NCI-H1417 treated with DMSO at 0.1 percent for 48 hours (cell line): ENCODE measurements at places on chromosomes 7 and 10.

DNA sequence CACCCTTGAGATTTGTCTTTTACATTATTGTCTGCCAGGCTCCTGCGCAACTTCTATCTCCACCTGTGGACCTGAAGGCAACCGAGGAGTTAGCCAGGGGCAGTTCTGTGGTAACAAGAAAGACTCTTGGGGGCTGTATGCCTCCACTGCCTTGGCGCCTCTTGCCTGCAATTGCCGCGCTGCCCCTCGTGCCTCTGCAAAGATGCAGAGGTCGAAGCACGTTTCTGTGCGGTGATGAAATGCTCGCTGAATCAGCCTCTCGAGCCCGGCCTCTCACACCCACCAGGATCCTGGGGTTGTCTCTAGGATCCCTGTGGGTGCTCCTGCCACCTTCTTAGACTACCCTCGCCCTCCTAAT is 486 bp upstream of the LHFPL3 start:
- DNase-seq: no peak

GRCh38 chr7:98217623-98218582 is 6.7 kb downstream of the BHLHA15 start:
- DNase-seq: no peak

- peak; percentile 76 for DNase-seq
Measured at GRCh38 chr7:121832347-121832746, 40.6 kb upstream of the PTPRZ1 start.

DNA sequence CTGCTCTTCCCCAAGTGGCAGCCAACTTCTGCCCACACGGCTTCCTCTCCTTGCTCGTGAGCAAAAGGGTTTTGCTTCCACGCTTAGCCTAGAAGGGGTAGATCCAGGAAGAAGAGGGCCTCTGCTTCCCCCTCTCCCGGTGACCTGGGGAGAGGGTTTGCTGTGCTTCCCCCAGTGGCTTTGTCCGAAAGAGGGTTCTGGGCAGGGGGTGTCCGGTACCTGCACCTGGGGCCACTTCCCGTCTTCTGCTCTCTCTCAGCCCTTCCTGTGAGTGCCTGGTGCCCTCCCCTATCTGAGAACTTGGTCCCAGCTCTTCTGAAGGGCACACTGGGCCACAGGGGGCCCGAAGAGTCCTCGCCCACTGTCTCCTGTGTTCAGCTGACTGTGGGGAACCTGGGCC is 11.3 kb downstream of the JAKMIP3 start:
- DNase-seq: no peak

DNA sequence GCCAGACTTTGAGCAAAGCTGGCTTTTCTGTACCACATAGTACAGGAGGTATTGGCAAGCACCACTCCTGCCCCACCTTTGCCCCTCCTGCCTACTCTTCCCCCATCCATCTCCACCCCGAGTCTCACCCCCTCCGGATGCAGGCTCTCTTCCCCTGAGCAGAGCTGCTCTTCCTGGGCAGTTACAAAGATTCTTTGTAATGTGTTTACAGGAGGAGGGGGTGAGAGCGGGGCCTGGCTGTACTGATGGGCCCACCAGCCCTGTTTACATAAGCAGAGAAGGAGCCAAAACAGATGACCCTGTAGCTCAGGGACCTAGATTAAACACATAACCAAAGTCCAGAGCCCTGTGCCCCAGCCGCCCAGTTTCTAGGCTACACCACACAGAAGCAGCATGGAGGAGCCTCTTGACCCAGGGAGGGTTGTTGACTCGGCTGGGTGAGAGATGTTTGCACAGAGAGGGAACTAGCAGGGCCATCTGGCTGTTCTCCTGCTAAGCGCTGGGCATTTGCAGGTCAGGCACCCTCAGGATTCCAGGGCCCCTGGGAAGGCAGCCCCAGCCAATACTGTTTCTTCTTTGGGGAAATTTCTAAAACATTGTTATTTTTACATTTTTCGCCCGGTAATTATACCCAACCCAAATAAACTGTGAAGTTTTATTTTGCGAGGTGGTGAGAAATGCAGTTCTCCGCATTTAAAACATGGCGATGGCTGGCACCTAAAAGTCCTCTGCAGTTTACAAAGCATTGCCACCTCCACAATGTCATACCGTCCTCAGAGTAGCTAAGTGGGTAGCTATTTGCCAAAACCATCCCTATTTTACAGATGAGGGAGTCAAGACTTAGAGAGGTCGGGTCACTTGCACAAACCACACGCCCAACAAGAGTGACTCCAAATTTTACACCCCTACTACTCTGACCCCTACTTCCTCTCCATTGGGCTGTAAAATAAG is 11.4 kb upstream of the ZKSCAN1 start:
- DNase-seq: peak; percentile 70

DNA sequence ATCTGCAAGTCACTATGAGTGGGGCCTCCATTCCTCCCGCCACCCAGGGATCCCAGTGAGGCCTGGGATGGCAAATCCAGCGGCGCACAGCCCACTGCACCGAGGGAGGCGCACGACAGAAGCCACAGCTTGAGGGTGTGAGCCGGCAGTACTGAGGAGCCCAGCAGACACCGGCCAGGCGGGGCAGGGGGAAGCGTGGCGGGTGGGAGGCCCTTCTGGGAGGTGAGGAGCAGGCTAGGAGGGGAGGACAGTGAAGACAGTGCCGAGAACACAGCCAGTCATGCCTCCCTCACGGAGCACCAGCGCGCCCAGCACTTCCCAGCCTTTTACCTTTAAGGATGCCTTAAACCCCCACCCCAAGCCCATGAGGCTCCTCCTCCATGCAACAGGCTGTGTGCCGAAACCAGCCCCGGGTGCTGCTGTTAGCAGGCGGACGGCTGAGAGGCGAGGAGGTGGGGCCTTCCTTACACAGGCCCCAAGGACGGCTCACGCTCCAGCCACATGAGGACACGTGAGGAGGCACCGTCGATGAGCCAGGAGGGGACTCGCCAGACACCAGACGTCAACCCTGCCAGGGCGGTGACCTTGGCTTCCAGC is 258.5 kb downstream of the PTPRN2 start:
- no peak for DNase-seq

DNA sequence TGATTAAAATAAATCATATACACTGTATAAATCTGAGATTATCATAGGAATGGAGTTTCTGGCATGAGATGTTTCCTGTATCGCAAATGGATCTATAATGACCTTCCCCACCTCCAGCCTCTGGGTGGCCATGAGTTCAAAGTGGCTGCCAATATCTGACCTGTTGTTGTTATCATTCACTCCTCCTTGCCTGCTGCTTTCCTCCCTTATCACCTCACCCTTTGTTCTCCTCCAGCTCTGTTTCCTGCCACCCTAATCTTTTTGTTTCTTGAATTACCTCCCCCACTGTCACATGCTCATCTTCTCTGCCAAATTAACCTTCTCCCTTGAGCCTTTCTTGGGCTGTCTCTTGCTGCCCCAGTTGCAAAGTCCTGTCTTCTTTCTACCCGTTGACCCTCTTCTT is 12.0 kb downstream of the SCD start:
- no peak for DNase-seq

DNA sequence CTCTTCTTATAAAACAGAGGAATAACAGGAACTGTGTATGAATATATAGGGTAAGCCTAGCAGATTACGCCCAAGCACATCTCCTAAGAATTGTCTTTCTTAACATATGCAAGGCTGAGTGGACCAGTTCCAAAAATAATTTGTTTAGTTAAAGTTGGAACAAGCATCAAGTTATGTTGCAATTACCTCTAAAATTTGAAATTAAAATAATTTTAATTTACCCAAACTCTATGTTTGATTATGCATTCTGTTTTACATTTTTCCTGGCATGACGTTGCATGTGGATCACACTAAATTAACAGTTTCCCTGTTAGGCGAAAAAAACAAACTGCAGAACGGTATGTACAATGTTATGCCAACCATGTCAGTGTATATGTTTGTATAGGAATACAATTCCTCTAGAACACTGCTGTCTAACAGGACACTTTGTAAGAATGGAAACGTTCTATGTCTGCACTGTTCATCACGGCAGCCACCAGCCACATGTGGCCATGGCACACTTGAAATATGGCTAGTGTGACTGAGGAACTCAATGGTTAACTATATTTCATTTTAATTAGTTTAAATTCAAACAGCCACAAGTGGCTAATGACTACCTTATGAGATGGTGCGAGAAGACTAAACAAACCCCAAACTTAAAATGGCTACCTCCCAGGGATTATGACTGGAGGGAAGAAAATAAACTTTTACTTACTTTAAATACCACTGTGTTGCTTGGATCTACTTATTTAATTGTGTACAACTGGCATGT is 281.1 kb upstream of the KLF14 start:
- DNase-seq: no peak

DNA sequence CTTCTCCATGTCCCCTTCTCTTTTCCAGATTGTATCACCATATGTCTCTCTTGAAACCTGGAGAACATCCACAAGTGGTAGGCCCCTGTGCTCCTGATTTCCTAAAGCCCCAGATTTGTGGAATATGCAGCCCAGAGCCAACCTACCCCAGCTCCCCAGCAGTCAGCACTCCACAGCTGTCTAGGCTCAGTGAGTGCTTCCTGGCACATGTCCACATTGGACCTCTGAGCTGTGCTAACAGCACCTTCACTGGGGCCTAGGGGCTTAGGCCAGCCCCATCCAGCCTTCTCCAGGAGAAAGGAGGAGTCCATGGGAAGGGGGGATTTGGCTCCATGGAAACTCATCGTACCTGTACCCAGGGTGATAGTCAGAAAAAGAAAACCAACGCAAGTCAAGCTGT is 192.7 kb downstream of the FGFR2 start:
- no peak for DNase-seq

DNA sequence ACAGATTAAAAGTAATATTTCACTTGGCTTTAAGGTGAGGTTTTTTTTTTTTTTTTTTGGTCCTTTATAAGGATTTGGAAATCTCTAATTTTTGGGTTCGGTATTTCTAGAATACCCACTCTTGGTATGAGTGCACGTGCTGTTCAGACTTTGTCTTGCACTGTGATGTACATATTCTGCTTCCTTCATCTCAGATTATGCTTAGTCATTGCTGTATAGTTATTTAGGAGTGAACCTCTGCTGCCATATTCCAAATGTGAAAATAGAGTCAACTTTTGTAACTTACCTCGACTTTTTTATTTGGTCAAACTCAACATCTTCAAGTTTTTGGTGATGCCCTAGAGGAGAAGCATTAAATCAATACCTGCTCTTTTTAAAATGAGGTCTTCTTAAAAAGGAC is 40.1 kb upstream of the HBP1 start:
- DNase-seq: no peak

- DNase-seq: no peak
Measured at GRCh38 chr10:125662584-125662983, 20.4 kb downstream of the TEX36 start.

DNA sequence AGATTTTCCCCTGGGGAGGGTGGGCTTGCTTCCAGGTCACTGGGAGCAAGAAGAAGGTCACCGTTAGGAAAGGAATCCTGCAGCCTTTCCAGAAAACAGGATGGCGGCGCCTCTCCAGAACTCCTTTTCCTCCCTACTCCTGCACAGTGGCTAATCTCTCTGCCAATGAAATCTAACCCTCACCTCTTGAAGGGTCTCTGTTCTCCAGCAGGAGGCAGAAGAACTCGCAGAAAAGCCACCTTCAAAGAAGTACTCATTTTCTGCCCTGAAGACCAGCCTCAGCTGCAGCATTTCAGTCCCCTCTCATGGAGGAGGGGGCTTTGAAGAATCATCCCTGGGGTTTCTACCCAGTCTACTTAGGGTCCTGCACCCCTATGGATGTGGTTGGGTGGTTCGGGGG is 626.9 kb downstream of the CALN1 start:
- no peak for DNase-seq

GRCh38 chr10:29297678-29298077 is 8.8 kb downstream of the LYZL1 start:
- DNase-seq: no peak

DNA sequence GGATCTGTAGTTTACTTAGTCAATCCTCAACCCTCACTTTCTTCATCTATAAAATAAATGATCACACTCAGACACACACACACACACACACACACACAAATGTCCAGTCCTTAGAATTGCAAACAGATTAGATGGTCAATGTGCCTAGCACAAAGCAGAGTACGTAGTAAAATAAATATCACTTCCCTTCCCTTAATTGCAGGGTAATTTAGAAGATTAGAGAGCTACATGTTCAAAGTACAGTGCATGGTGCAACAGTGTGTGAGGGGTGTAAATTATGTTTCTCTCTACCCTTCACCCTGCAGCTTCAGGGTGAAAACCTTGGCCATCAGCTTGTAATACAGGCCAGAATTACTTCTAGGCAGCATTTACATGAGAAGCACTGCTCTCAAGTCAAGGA is 187.0 kb upstream of the GHITM start:
- peak; percentile 30 for DNase-seq

GRCh38 chr10:23891301-23891700 is 317.6 kb upstream of the KIAA1217 start:
- DNase-seq: no peak

GRCh38 chr10:98587156-98587837 is 140.6 kb upstream of the HPS1 start:
- DNase-seq: no peak

- no peak for DNase-seq
Measured at GRCh38 chr7:107659666-107660065, 962 bp upstream of the SLC26A4 start.

DNA sequence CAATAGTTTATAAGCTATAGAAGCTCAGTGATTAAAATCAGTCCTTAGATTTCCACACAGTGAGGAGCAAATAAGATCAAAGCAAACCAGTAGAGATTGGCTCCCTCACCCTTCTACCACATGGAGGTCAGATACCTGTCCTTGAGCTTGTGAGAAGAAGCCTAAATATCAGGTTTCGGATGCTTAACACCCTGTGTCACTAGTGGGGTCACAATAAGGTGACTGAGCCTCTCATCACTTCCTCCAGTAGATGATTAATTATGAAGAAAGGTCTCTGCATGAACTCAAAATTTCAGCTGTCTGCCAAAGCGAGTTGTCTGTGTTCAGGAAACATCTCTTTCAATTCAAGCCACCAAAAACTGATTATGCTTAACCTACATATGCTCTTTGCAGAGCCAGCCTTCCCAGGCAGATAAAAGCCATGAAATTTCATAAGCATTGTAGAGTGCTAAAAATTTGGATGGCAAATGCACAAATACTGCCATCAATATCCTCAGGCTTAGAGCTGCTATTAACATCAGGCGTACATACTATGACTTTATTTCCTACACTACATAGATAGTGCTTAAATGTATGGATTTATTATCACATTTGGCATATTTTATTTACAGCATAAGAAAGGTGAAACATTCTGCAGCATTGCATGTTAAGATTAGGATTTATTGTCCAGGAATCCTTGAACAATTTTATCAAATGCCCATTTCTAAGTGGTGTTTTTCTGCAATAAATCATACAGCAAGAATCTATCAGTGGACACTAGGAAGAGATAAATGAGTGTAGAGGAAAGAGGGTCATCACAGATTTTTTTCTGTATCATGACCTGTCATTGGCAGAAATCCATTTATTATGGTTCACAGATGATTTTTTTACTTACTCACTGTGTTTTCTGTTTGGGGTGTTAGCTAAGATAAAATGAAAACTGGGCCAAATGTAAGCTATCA is 285.1 kb upstream of the SP8 start:
- no peak for DNase-seq
